Fibroblast of skin of scalp (primary cell): ENCODE measurements at places on chromosomes 5 and 9.
A peak's percentile ranks its signal among the peaks of the same experiment; 100 is the strongest.

DNA sequence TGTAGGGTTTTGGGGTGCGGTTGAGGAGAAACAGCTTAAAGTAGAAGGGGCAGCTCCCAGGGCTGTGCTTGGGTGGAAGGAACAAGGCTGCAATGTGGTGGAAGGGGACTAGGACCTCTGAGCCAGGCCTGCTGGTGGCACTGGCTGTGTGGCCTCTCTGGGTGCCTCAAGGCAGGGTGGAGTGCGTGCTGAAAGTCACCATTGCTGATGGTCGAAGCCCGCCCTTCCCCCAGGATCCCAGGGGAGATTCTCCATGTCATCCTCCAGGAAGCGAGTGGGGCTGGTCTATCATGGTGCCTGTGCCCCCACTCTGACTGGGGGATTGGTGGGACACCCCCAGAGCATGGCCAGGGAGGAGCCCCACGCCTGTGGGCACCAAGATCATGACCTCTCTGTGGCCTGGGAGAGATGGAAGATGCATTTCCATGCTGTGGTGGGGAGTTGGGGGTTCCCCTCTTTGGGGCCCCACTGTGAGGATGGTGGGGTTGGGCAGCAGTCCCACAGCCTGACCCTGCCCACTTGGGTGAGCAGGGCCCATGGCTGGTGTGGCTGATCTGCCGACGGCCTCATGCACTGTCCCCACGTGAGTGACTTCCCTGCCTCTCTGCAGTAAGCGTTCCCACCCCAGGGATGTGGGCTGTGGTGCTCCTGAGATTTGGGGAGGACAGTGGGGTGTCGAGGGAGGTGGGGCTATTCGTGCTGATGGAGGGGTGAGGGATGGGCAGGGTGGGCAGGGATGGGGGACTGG is 25.8 kb downstream of the WNK2 start:
- DNase-seq, result no peak

DNA sequence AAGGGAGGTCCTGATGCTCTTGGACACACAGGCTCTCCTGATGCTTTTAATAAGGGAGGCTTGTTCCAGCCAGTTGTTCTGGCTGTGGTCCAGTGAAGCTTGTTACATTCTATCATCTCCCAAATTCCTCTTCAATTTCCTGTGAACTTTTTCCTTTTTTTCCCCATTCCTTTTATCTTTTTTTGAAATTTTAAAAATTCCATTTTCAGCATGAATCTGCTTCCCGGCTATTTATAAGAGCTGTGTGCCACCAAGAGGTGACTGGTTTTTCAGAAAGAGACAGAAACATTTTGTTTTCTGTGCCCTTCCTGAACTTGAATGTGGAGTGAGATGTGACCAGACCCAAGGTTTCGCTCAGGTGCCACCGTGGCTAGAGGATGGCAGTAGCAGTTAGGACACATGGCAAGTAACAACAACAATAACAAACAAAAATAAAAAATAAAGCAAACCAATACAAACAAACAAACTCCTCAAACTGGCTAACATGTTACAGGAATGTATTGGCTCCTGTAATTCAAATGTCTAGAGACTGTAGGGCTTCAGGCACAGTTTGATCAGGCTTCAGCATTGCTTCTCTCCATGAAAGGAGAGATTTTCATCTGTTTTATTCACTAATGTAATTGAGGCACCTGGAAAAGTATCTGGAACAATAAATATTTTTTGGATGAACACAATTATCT is 121.1 kb downstream of the BOD1 start:
- DNase-seq, result peak; percentile 91

DNA sequence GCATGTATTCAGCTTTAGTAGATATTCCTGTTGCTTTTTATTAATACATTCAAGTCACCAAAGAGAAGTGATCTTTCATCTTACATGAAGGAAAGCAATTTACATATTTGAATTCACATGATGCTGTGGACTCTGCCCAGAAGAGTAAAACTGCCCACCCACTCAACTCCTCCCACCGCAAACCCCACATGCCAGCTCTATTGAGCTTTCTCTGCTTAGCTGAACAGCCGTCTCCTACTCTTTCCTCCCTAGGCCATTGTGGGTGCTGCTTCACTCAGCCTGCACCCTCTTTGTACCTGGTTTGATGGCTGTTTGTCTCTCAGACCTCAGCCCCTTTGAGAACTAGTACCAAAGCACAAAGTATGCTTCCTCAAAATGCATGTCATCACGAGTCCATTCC is 48.4 kb upstream of the MAP3K1 start:
- no peak for DNase-seq

- DNase-seq, result peak; percentile 78
These were observed 22.2 kb downstream of the COL27A1 start for GRCh38 chr9:114177423-114178064.

GRCh38 chr5:96049398-96050272 is 88.0 kb upstream of the ELL2 start:
- DNase-seq, result peak; percentile 90

GRCh38 chr9:20619487-20620200 is 2.7 kb downstream of the MLLT3 start:
- DNase-seq, result no peak

GRCh38 chr5:115686051-115686737 is 60.4 kb upstream of the TMED7 start:
- peak; percentile 81 for DNase-seq

DNA sequence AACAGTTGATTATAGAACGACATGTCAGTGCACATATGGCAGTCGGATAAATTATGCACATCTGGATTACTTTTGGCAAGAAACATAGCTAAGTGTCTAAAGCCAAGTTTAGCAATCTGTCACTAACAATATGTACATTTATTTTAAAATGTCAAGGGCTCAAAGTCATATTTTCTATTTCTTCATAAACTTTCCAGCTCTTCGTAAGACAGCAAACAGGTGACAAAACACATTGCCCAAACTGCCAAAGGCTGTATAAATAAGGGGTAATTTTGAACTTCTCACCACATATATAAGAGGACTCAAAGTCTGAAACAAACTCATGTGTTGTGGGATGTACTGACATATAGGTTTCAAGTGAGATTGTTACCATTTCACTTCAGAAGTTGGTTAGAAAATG is 237.2 kb downstream of the ARL15 start:
- no peak for DNase-seq

- peak; percentile 90 for DNase-seq
These were observed 179.8 kb upstream of the EDIL3 start for GRCh38 chr5:84564321-84565075.

DNA sequence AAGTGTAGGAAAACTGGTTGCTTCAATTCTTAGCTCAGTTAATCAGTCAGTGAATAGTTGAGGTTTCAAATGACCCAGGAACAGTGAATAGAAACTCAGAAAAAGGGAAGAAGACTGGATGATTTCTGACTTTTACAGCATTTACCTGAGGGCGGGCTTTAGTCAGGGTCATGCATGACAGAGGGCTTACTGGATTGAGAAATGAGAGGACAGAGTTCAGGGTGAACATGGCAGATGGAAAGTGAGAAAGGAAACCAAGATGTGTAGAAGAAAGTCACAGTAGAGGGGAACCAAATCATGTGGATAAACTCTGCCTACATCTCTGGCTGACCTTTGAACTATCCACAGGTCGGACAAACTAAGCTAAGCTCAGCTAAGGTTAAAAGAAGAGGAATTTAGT is 596.0 kb downstream of the SEMA5A start:
- no peak for DNase-seq

DNA sequence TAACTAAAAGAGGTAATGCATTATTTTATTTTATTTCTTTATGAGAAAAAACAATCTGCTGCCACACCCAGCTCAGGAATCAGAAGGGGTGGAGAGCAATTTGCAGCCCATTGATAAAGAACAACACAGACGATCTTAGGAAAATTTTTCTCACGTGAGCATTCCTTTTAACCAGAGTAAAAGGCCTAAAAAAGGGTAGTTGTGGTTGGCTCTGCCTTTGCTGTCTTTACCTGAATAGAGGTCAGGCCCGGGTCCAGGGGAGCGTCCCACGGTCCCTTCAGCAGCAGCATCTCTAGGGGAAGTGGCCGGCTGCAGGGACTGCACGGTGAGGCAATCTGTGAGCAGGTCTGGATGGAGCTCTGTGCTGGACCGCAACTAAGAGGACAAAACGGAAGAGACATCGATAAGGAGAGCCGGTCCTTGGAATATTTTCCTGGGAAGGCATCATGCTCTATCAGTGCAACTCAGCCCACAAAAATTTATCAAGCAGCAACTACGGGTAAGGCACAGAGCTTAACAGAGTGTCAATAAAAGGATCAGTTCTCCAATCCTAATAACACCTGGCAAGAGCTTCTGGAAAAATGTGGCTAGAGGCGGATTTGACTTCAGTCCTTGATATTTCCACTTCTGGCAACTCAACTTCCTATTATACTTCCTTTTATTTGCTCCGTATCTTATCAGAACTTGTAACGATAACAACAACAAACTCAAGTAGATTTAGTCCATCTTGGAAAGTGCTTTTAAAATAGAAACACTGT is 372.8 kb upstream of the RFX3 start:
- DNase-seq, result no peak

GRCh38 chr5:34651791-34652190 is 4.3 kb upstream of the RAI14 start:
- DNase-seq, result no peak

- no peak for DNase-seq
These were observed 608.4 kb downstream of the PRELID2 start for GRCh38 chr5:145226726-145227125.

DNA sequence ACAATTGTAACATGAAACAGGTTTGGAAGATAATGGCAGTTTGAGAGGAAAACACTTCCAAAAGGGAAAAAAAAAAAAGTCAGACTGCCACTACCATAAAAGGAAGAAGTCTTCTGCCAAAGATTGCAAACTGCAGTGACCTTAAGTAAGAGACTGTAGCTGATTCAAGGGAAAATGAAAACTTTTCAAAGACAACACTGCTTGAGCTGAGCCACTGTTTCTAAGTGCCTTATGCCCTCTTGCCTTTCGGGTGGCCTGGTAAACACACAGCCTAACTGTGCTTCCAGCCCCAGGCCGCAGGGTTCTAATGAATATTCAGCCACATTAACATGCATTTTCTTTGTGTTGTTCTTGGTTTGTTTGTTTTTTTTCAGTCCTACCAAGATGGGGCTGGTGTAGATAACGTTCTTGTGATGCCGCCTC is 354.6 kb downstream of the BNC2 start:
- peak; percentile 84 for DNase-seq

DNA sequence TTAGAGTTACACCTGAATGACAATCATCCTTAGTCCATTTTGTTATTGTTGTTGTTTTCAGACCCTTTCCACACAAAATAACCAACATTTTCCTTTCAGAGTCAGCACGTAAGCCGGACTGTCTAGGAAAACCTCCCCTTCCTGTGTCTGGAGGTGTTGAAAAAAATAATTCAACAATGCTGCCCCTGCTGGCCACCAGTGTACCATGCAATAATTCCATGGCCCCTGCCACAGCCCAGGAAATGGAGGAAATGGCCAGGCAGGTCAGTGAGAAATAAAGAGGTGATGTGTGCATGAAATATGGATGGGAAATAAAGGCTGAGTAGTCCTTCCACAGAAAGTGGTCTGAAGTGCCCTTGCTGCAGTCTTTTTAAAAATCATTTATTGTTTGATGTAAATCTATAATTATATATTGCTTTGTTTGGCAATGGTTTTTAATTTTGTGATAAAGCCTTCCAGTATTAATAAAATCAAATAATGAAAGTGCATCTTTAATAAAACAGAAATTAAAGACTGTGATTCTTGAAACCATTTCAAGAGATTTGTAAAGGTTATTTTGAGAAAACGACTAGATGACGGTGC is 152.8 kb upstream of the PAPPA start:
- no peak for DNase-seq

GRCh38 chr5:133387621-133388020 is 224.7 kb downstream of the FSTL4 start:
- no peak for DNase-seq

GRCh38 chr9:115672477-115673316 is 480.9 kb upstream of the PAPPA start:
- DNase-seq, result peak; percentile 100

- DNase-seq, result no peak
These were observed 241.5 kb upstream of the CDH18 start for GRCh38 chr5:20229303-20230005.

DNA sequence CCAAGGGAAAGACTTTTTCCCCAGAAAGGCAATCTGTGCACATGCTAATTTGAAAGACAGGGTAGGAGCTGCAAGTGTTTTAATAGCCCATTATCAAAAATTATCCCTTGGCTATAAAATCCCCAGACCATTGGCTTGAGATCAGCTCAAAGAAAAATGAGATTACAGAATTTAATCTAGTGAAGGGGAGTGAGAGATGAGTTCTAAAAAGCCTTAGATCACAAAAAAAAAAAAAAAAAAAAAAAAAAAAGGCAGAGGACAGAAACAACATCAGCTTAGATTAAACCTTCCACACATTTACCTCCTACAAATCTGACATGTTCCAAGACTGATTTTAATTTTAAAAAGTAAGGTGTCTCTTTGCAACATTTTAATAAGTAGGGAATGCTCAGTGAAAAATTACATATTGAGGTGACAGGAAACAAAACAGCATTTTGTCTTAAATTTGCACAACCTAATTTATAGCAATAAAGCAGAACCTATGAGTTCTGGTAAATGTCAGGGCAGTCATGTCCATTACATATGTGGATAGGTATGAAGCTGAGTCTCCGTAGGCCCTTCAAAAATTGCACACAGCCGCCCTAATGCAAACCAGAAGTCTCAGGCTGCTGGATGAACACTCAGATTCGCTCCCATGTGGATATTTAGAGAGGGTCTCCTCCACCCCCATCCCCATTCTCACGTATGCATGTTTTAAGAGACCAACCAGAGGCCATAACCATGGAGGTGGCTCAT is 43.4 kb downstream of the NFIB start:
- DNase-seq, result peak; percentile 60

GRCh38 chr9:117178596-117179375 is 236.1 kb downstream of the ASTN2 start:
- DNase-seq, result peak; percentile 78

DNA sequence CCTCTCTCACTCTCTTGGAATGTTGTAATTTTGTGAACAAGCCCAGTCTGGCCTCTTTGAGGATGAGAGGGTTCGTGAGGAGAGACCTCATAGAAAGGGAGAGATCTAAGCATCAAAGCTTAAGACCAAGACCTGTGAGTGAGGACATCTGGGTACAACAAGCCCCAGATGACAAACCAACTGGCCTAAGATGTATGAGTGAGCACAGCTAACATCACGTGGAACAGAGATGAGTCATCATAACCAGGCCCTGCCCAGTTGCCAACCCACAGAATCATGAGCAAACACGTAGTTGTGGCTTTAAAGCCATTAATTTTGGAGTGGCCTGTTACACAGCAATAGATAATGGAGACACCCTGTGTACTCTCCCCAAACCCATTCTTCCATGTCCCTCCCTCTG is 439.1 kb upstream of the KIF2A start:
- peak; percentile 45 for DNase-seq

GRCh38 chr9:6171667-6172066 is 43.9 kb upstream of the IL33 start:
- DNase-seq, result no peak

- peak; percentile 43 for DNase-seq
These were observed 104.8 kb upstream of the ERCC6L2 start for GRCh38 chr9:95770653-95771131.

DNA sequence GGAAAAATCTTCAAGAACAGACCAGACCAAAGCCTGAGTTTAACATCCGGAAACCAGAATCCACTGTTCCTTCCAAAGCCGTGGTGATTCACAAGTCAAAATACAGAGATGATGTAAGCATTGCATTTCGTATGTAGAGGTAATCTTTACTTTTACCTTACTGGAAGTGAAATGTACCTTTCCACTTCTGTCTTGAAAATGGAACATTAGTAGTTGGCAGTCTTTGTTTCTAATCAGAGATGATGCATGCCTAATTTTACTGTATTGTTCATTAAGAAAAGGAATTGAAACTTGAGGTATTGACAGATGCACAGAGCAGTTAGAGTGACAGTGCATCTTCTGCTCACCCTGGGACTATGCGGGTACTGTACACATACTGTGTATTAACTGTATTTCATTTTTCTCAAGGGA is 34.6 kb downstream of the HABP4 start:
- no peak for DNase-seq
